ENCODE measurements at places on chromosomes 6 and 20. TPM values are rescaled to one million over a fixed set of nuclear protein-coding genes. Genes with fewer than 3 reads are reported as not detected.

DNA sequence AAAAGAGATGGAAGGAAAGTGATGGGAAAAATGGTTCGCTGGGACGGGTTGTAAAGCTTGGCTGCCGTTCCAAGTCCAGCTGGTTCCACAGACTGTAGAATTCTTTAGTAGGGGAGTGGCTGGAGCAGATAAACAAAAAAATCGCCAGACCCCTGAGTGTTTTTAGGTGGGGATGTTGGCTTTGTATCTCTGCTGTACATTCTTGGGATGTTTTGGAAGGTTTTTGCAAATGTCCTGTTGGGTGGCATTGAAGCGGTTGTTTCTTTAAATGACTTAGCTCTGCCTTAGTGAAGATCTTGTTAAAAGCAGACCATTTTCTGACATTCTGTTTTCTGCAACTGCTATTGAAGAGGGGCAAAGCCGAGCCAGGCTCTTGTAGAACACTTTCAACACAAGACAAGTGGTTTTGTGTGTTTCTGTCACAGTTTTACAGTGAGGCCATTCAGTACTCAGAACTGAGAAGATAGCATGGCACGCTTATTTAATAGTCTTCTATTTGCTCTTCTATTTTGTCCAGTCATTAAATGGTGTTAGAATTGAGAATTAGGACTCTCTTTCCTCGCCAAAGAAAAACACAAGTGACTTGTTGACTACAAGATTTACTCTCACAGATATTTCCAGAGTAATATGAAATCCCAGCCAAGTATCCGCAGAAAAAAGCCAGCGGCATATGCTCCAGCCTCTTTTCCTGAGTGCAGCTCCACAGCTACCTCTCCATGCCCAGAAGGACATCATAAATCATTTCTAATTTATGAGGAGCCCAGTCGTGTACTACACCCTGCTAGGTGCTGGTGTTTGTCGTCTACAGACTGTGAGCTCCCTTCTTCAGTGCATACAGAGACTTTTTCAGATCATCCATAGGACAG lies 65.8 kb downstream of the PHACTR2 start:
- peak overlapping the region; percentile 100 for H3K27ac ChIP-seq
- H3K4me1 ChIP-seq = peaks cover 74% of the 10 kb centered on the region
- H3K27me3 ChIP-seq = no peaks in the 10 kb centered on the region

TMC2 gene
- total RNA-seq = not detected

DNA sequence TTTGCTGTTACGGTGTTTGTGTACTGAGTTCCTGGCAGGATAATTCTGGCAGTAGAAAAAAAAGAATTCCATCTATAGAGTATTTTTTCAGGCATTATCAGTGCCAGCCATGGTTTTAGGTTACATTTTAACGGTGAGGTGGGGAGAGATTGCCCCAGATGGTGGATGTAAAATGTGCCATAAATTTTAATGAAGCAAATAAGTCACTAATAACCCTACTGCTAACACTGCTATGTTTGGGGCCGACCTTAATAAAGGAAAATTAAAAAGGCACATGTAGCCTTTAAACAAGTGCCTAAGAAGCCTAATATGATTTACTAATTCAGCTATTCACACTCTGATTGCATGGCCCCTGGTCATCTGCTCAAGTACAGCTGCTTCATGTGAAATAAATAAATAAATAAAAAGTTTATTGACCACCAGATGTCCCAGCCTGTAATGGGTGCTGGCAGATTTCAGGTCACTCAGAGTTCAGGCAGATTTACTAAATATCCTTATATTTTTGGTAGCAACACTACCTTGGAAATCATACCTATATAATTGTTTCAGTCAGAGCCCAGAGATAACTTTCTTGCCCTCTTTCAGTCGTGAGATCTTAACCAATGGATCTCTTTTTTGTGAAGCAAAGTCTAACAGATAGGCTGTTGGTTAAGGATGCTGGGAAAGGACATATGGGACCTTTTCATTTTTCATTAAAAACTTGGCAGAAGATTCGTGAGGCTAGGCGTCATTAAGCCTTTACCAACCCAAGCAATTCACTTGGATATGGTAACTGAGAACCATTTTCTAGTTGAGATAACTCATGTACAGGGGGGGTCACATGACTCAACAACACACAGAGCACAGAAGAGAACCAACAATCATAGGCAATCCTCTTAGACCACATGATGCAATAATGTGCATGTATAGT lies 495.0 kb upstream of the NRSN1 start:
- no peak overlapping the region for H3K27ac ChIP-seq
- H3K36me3 ChIP-seq = no peaks in the 10 kb centered on the region
- no peak for DNase-seq
- no peak overlapping the region for H3K4me3 ChIP-seq
- no peaks in the 10 kb centered on the region for H3K4me1 ChIP-seq

DNA sequence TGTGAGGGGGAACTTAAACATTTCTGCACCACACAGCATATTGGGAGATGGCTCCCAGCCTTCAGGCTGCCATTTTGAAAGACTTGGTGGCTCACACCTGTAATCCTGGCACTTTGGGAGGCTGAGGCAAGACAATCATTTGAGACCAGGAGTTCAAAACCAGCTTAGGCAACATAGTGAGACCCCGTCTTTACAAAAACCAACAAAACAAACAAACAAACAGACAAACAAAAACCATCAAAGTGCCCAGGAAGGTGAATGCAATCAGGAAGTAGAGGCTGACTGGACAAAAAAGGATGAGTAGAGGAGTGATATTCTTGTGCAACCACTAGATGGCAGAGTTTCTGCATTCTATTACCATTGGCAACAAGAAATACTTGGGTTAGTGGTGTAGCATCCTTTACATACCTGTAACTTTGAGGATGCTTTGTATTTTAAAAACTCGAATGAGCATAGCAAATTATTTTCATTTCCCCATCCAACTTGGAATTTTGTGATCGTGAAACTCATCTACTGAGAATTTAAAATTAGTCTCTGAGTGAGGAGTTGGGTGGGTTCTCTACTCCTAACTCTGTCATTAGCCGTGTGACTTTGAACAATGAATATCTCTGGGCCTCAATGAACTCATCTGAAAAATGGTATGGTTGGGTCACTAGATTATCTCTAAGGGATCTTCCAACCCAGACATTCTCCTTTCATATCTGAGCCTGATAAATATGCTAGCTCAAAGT lies 84.4 kb downstream of the CRYBG1 start:
- no peaks in the 10 kb centered on the region for H3K27me3 ChIP-seq
- peaks cover 14% of the 10 kb centered on the region for H3K4me1 ChIP-seq
- no peaks in the 10 kb centered on the region for H3K36me3 ChIP-seq
- H3K27ac ChIP-seq = no peak overlapping the region
- H3K4me3 ChIP-seq = no peak overlapping the region

GRCh38 chr20:46683939-46684750 lies 5.1 kb downstream of the TP53RK start:
- peak; percentile 75 for DNase-seq
- no peaks in the 10 kb centered on the region for H3K27me3 ChIP-seq
- peak overlapping the region; percentile 95 for H3K27ac ChIP-seq
- H3K4me3 ChIP-seq = peak overlapping the region; percentile 77
- H3K4me1 ChIP-seq = peaks cover 59% of the 10 kb centered on the region
- H3K36me3 ChIP-seq = peaks cover 31% of the 10 kb centered on the region

SLC17A3 gene
- not detected for total RNA-seq

DNA sequence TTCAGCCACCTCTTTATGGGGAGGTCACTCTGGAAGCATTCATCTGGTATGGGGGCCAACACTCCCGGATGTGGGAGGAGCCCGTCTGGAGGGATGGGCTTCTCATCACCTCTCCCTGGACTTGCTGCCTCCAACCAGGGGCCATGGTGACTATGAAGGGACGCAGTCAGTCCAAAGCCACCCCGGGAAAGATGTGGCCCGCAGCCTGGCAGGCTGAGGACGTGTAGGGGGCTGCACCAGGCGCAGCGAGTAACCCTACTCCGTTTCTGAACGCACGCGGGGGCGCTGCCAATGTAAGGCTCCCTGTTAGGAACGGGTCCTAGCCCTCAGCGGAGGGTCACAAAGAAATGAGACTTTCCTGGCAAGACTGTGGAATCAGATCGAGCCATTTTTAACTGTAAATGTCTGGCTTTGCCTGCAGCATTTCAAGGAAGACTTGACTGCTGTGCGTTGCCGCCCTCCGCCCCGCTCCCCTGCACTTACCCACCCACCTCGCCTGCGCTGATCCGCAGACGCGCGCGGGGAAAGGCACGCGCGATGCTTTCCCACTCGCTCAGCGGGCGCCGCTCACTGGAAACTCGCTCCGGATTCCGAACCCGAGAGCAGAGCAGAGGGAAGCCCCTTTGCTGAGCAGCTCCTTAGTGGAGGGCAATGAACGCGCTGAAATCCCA lies 55.1 kb downstream of the IL20RA start:
- peak overlapping the region; percentile 76 for H3K27ac ChIP-seq
- H3K36me3 ChIP-seq = no peaks in the 10 kb centered on the region
- H3K27me3 ChIP-seq = peaks cover 12% of the 10 kb centered on the region
- H3K4me3 ChIP-seq = peak overlapping the region; percentile 76
- peak; percentile 70 for DNase-seq

DNA sequence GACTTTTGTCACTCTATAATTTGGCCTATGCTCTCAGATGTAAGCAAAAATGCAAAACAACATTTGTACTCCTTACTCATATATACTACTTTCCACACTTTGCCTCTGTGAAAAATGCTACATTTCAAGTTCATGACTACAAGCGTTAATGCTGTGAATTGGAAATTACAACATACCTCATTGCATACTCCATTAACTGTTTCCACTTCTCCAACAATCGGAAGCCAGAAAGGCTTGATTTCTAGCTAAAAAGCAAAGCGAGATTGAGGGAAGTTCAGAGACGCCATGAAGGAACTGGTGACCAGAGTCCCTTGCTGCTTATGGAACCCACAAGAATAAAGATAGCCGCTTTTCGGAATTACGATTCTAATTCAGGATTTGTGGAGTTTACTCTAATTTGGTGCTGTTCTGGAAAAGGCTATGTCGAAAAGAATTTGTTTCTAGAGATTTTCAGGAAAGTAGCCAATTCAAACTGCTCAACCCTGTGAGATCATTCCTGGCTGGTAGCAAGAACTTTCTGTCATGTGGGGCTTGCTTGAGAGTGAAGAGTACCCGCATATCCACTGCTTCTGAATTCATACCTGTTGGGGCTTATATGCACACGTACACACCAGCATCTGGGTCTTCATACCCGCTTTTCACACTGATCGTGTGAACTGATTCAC lies 98.0 kb upstream of the CITED2 start:
- no peaks in the 10 kb centered on the region for H3K36me3 ChIP-seq
- H3K27ac ChIP-seq = no peak overlapping the region
- no peak for DNase-seq
- no peak overlapping the region for H3K4me3 ChIP-seq

DNA sequence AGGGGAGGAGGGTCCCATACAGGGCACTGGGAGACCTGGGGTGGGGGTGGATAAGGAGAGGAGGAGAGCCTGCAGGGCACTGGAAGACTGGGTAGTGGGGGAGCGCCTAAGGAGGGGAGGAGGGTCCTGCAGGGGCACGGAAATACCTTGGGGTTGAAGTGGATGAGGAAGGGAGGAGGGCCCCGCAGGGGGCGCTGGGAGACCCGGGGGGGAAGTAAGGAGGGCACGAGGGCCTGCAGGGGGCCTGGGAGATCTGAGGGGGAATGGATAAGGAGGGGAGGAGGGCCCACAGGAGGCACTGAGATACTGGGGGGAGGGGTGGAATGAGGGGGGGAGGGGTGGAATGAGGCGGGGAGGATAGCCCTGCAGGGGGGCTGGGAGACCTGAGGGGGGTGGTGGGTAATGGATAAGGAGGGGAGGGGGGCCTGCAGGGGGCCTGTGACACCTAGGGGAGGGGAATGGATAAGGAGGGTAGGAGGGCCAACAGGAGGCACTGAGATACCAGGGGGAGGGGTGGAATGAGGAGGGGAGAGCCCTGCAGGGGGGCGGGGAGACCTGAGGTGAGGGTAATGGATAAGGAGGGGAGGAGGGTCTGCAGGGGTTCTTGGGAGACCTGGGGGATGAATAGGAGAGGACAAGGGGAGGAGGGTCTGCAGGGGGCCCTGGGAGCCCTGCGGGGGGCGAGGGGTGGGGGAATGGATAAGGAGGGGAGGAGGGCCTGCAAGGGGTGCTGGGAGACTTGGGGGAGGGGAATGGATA lies 567 bp upstream of the CTCFL start:
- no peaks in the 10 kb centered on the region for H3K36me3 ChIP-seq
- DNase-seq = no peak
- H3K27ac ChIP-seq = no peak overlapping the region
- no peaks in the 10 kb centered on the region for H3K27me3 ChIP-seq
- peaks cover 24% of the 10 kb centered on the region for H3K4me1 ChIP-seq

DNA sequence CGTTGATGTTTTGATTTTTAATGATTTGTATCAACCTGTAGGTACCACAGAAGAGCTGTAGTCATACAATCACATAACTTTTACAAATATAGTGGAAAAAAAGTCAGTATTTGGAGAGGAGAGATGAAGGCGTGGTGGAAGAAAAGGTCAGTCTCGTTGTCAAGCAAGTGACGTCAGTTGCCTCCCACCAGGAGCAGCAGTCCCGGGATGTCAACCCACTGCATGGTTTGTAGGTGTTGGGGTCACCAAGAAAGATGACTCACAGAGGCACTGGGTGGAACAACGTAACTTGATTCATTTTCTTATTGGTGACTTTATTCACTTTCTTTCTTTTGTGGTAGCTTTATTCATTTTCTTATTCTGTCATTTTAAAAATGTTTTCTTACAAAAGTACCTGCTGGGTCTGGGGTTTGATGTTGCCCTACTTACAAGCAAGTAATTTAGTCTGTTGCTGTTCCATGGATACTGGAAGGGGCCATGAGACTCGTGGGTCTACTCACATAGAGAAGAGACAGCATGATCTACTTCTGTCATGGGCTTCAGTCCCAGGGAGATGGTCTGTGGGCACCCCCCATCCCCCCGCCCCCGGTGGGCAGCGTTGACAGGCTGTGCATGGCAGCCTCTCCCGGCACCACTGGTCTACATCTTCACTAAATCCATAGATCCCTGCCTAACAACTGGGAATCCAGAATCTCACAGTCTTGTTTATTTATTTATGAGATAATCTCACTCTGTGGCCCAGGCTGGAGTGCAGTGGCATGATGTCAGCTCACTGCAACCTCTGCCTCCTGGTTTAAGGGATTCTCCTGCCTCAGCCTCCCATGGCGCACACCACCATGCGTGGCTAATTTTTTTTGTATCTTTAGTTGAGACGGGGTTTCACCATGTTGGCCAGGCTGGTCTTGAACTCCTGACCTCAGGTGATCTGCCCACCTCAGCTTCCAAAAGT lies 36.4 kb upstream of the SYNJ2 start:
- no peak for DNase-seq
- peaks cover 51% of the 10 kb centered on the region for H3K36me3 ChIP-seq
- peaks cover 3% of the 10 kb centered on the region for H3K27me3 ChIP-seq
- no peak overlapping the region for H3K4me3 ChIP-seq

IL17F gene
- total RNA-seq = not detected

ACOT13 gene
- 64.0 TPM for total RNA-seq

TRIM15 gene
- 0.35 TPM for total RNA-seq

EPPIN gene
- total RNA-seq = 0.23 TPM

Data from WTC11 (cell line).